ENCODE measurements at places on chromosomes 6 and 20.

DNA sequence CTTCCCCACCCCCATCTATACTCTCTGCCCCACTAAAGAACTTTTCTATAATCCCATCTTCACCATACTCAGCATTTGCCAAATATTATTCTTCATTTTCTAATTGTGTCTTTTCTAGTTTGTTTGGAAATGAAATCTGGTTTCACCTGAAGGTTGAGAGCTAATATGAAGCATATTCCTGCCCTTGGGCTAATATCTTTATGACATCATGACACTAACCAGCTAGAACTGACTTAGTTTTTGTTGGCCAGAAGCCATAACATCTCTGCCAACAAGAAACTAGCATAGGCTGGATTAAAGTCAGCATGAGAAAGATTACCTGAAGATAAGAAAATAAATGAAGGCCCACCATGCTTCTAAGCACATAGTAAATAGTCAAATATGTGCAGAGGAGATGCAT, 16.7 kb downstream of the UNC5CL start:
- DNase-seq = no peak

DNA sequence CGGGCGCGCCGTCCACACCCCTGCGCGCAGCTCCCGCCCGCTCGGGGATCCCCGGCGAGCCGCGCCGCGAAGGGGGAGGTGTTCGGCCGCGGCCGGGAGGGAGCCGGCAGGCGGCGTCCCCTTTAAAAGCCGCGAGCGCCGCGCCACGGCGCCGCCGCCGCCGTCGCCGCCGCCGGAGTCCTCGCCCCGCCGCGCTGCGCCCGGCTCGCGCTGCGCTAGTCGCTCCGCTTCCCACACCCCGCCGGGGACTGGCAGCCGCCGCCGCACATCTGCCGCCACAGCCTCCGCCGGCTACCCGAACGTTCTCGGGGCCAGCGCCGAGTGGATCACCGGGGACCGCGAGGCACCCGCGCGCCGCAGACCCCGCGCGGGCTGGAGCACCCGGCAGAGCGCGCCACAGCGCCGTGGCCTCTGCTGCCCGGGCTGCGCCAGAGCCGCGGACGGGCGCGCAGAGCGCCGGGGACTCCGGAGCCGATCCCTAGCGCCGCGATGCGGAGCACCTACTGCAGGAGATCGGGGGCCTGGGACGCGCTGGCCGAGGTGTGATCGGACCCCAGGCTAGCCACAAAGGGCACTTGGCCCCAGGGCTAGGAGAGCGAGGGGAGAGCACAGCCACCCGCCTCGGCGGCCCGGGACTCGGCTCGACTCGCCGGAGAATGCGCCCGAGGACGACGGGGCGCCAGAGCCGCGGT, at the start of gene BMP2:
Gene BMP2, plus strand, starts transcription at position 151 of the 692 bp plus-strand sequence. CDS start 2,441 bp downstream, outside the sequence.
- DNase-seq = no peak

DNA sequence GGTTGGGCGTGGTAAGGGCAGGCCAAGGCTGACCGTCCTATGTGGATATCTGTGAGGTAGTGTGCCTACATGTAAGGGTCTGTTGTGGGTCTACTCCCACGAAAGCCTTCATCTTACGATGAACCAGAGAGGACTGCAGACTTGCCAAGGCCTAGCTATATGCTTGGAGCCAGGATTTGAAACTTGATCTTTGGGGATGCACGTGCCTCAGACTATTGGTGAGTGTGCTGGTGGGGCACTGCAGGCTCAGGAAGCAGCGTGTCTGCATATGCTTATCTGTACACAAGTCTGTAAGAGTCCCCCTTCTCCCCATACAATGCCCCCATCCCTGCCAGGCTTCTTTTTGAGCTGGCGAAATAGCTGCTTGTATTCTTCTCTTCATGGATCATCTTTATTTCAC, 17.9 kb downstream of the PLCG1 start:
- no peak for DNase-seq

DNA sequence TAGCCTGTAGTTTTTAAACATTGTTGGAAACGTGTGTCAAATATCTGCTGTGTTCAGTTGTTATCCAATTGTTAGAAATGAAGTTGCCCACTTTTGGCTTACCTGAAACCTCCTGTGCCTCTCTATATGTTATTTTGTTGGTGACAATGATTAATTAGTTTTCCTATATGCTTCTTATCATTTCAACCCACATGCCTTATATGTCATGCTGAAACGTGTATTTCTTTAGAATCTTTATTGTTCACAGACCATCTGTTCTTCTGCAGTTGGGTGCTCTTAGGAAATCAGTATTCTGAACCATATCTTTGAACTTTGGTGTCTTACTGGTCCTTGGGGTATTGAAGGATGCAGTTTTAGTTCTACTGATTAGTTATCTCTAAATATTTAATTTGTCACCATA, 91.2 kb upstream of the SCGN start:
- DNase-seq = no peak

GRCh38 chr6:167238146-167238693, 52.9 kb upstream of the UNC93A start:
- no peak for DNase-seq

- DNase-seq = no peak
Measured at GRCh38 chr6:8492536-8493133, 57.3 kb upstream of the SLC35B3 start.

DNA sequence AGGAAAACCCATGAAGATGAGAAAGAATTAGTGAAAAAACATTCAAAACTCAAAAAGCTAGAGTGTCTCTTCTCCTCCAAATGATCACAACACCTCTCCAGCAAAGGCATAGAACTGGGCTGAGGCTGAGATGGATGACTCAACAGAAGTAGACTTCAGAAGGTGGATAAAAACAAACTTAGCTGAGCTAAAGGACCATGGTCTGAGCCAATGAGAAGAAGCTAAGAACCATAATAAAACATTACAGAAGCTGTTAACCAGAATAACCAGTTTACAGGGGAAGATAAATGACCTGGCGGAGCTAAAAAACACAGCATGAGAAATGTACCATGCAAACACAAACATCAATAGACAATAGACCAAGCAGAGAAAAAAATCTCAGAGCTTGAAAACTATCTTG, 904.1 kb upstream of the MANEA start:
- no peak for DNase-seq

GRCh38 chr6:151313066-151313491, 73.3 kb downstream of the AKAP12 start:
- no peak for DNase-seq

DNA sequence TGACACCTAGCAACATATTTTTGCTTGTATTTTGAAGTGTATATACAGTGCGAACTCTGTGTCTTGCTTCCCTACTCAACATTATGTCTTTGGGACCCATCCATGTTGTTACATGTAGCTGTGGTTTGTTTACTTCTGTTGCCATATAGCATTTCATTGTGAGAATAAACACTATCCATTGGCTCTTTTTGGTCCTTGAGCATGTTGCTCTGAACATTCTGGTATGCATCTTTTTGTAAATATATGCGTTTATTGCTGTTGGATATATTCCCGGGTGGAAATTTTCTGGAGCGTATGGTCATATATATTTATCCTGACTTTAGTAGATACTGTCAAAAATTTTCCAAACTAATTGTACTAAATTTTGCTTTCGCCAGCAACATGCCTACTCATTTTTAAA, 222.5 kb upstream of the SPTLC3 start:
- no peak for DNase-seq
